Stimulated activated CD4-positive, alpha-beta T cell treated with anti-CD3 and anti-CD28 coated beads, Interleukin-1b, Interleukin-23, amount 100 ng/mL, for 1 hour (primary cell): ENCODE measurements at places on chromosomes 11 and 22.

GRCh38 chr22:17968126-17968525 lies 56.2 kb downstream of the MICAL3 start:
- DNase-seq = no peak

- no peak for DNase-seq
Measured at GRCh38 chr11:87972133-87972532, 203.1 kb downstream of the RAB38 start.

DNA sequence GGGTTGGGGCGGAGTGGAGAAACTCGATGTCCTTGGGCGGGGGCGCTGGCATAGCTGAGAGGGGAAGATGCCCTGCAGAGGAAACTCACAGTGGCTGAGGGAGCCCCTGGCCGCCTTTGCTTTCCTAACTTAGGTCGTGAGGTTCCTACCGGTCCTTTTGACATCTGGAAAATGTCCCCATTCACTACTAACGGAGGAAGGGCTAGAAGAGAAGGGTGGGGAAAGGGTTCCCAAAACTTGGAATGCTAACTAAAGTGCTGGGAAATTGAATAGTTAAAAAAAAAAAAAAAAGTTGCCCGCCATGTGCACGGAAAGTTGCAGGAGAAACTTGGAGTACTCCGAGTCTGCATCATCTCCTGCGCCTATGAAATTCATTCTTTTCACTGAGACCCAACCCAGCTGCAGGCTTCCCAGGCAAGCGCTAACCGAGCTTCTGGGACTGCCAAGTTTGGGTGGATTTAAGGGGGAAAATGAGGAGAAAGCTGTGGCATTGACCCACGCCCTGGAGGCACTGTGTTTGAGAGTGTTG lies 796 bp downstream of the TIMP3 start:
- no peak for DNase-seq

GRCh38 chr11:106904826-106905225 lies 113.5 kb downstream of the GUCY1A2 start:
- no peak for DNase-seq

DNA sequence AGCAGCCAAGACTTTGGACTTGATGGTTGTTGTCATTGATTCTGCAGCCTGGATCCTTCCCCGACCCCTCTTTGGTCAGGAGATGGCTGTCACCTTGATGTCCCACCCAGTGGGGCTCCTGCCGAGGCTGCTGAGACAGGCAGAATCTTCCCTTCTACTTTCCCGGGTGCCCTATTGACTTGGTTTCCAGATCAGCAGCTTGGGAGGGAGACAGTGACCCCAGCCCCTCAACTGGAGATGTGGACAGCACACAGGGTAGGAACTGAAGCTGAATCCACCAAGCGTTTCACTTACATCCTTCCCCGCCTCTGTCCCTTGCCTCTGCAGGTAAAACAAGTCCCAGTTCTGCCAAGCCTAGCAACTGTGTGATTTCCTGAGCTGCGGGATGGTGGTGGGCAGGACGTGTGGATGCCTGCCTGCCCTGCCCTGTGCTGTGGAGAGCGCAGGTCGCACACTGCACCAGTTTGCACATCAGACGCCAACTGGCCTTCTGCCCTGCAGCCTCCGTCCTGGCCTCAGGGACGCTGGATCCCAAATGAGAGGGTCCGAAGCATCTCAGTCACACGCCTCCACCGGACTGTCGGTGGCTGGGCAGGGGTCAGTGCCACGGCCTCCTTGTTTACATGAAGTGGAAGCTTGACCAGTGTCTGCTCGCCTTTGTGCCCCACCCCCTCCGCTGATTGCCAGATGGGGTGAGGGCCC lies 34.6 kb downstream of the FAM83F start:
- DNase-seq = no peak
